ENCODE measurements at places on chromosomes 5 and 9. TPM values are rescaled to one million over a fixed set of nuclear protein-coding genes. Genes with fewer than 3 reads are reported as not detected.

DNA sequence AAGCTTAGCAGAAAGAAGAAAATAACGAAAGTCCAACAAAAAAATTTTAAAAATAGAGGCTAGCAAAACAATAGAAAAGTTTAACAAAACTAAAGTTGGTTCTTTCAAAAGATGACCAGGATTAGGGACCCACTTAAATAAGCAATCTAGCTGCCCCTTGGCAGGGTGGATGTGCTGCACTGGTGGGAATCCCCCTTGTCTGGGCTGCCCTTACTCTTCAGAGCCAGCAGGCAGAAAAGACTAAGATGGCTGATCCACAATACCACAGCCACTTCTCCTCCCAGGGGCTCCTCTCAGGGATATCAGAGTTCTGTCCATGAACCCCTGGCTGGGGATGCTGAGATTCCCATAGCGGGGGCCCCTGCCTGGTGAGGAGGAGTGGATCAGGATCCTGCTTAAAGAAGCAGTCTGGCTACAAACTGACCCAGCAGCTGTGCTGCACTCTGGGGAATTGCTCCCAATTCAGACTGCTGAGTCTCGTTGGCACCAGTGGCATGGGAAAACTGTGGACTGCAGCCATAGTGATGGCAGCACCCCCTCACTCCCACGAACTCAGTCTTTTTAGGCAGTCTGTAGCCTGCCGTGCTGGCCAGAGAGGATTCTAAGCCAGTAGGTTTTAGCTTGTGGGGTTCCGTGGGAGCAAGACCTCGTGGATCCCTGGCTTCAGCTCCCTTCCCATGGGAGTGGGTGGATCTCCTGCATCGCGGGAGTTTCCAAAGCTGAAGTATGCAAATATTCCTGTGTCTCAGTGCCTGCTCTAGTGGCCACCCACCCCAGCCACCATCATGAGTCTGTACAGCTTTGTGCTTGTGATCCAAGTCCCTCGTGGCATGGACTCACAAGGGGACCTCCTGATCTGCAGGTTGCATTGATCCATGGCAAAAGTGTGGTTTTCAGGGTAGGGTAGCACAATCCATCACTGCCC lies 2.9 kb upstream of the INSL6 start:
- peak; percentile 30 for DNase-seq
- no peak overlapping the region for H3K27ac ChIP-seq
- no peak overlapping the region for H3K4me3 ChIP-seq
- H3K4me1 ChIP-seq = no peaks in the 10 kb centered on the region
- peaks cover 16% of the 10 kb centered on the region for H3K27me3 ChIP-seq
- no peaks in the 10 kb centered on the region for H3K36me3 ChIP-seq

DNA sequence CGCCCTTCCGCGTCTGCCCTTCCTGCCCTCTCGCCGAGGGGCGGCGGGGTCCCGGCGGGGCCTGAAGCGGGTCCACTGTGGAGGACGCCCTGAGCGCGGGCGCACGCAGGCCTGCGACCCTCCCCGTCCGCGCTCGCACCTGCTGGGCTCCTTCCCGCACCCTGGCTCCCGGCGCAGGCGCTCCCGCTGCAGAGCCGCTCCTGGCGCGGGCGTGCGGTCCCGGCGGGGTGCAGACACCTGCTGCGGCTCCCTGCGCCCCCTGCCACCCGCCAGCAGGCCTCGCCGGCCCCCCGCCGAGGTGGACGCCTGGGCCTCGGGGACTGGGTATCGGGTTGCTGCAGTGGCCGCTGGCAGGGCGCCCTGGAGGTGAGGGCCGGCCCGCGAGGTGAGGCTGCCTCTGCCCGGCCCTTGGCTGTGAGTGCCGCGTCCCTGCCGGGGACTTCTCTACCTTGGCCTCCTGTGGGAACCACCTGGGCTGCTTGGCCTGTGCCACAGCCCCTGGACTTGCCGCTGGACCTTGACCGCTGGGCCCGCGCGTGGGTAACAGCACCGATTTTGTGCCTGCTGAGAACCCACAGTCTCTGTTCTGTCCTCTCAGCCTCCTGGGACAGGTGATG lies 627 bp downstream of the ARRDC1 start:
- H3K4me1 ChIP-seq = peaks cover 9% of the 10 kb centered on the region
- no peak overlapping the region for H3K27ac ChIP-seq
- H3K27me3 ChIP-seq = peaks cover 10% of the 10 kb centered on the region
- DNase-seq = peak; percentile 86

GRCh38 chr9:98290411-98290810 lies 35.0 kb upstream of the TBC1D2 start:
- H3K36me3 ChIP-seq = no peaks in the 10 kb centered on the region
- no peak overlapping the region for H3K27ac ChIP-seq
- H3K4me1 ChIP-seq = no peaks in the 10 kb centered on the region
- no peak overlapping the region for H3K4me3 ChIP-seq

- DNase-seq = no peak
- no peaks in the 10 kb centered on the region for H3K27me3 ChIP-seq
- H3K27ac ChIP-seq = no peak overlapping the region
- H3K36me3 ChIP-seq = no peaks in the 10 kb centered on the region
- peaks cover 29% of the 10 kb centered on the region for H3K4me1 ChIP-seq
Observed at GRCh38 chr5:52710972-52711596, 76.6 kb upstream of the ITGA1 start.

- H3K36me3 ChIP-seq = no peaks in the 10 kb centered on the region
- peak; percentile 47 for DNase-seq
- no peak overlapping the region for H3K4me3 ChIP-seq
- H3K4me1 ChIP-seq = no peaks in the 10 kb centered on the region
Observed at GRCh38 chr9:124441291-124441690, 9.0 kb upstream of the ADGRD2 start.

DNA sequence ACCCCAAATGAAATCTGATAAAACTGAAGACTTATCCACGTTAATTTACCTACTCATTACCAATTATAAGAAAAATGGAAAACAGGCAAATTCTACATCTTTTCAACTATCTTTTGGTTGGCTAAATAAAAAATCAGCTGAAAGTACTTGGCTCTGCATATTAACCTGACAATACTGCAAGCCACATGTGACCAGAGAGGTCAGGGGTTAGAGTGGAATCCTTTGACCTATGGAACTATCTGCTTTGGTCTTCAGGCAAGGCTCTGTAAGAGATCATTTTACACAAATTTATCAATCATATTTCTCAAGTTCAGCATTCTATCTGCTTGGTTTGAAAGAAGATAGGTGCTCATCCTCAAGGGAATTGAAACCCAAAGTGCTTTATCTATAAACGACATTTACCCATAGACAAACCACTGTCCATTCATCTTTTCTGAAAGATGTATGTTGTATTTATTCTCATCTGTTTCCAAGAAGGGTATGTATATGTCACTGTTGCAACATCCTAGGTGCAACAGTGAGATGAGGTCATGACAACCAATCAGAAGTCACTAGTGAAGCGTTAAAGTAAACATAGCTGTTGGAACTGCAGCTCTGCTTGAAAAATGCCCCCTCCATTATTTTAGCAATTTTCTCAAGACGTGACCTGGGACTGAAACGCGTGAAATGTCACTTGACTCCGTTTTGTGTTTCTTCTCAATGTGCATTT lies 144.9 kb upstream of the POU5F2 start:
- H3K36me3 ChIP-seq = no peaks in the 10 kb centered on the region
- H3K4me3 ChIP-seq = no peak overlapping the region
- H3K27me3 ChIP-seq = no peaks in the 10 kb centered on the region
- no peak overlapping the region for H3K27ac ChIP-seq
- no peak for DNase-seq

DNA sequence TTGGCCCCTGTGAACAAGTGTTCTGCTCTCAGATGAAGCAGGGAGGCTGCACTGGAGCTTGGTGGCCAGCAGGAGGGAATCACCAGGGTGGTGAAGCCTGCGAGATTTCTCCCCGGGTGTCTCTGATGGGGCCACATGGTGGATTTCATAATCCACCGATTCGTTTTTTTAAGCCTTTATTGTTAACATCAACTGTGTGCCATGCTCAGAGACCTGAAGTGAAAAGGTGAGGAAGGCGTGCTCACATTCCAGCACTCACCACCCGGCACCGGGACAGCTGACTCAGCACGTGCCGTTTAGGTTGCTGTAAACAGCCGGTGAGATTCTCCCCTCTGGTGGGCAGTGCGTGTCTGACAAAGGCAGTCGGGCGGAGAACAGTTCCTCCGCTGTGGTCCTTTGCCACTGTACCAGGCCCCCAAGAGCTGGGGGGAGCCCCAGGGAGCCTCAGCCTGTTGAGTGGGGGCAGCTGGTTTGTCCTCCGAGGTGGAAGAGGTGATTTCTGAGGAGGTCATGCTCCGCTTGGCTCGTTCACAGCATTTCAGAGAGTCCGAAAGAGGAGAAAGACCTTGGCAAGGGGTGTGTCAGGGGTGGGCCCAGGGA lies 12.7 kb upstream of the AHRR start:
- H3K4me3 ChIP-seq = no peak overlapping the region
- H3K27me3 ChIP-seq = no peaks in the 10 kb centered on the region

DNA sequence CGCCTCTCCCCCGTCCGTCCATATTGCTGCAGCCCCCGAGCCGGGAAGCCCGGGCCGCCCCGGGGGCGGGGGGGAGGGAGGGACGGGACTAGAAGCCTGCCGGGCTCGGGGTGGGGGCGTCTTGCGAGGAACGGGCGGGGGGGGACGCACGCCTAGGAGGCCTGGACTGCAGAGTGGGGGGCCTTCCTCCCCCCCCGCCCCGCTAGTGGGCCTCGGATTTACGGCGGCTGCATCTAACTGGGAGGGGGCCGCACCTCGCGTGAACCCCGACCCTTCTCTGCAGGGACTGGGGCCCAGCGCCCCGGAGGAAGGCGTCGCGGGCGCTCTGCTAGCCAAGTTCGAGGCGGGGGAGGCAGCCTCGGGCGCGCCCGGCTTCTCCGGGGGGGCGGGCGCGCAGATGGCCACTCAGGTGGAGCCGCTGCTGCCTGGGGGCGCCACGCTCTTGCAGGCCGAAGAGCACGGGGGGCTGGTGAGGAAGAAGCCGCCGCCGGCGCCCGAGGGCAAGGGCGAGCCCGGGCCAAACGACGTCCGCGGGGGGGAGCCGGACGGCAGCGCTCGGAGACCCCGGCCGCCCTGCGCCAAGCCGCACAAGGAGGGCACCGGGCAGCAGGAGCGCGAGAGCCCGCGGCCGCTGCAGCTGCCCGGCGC lies at the start of gene LARP1:
Gene LARP1, plus strand, starts transcription at position 17 of the 648 bp plus-strand sequence. Its CDS starts 381 bp downstream, at position 398.
- no peaks in the 10 kb centered on the region for H3K36me3 ChIP-seq
- no peaks in the 10 kb centered on the region for H3K27me3 ChIP-seq
- peaks cover 44% of the 10 kb centered on the region for H3K4me1 ChIP-seq
- H3K27ac ChIP-seq = peak within 1 kb of the TSS; percentile 93
- DNase-seq = peak; percentile 87

DNA sequence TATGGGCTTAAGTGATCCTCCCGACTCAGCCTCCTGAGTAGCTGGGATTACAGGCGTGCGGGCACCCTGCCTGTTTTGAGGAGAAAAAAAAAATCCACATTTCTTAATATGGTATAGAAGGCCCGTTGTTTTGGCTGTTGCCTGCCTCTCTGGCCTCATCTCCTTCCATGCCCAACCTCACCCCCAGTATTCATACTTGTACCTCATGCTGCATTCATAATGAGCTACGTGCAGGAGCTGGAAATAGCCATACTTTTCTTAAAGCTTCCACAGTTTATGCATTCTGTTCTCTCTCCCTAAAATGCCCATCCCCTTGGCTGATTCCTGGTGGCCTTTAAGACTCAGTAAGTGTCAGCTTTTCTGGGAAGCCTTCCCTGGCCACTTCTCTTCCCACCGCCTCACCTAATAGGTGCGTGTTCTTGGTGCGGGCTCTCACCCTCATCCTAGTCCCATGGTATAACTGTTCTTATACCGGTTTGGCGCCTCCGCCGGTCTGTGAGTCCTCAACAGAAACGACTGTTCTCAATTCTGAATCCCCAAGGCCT lies 2.1 kb upstream of the TPM2 start:
- H3K4me3 ChIP-seq = peak overlapping the region; percentile 93
- DNase-seq = peak; percentile 60
- H3K27ac ChIP-seq = peak overlapping the region; percentile 87
- H3K4me1 ChIP-seq = peaks cover 36% of the 10 kb centered on the region
- H3K36me3 ChIP-seq = peaks cover 31% of the 10 kb centered on the region
- H3K27me3 ChIP-seq = no peaks in the 10 kb centered on the region

DNA sequence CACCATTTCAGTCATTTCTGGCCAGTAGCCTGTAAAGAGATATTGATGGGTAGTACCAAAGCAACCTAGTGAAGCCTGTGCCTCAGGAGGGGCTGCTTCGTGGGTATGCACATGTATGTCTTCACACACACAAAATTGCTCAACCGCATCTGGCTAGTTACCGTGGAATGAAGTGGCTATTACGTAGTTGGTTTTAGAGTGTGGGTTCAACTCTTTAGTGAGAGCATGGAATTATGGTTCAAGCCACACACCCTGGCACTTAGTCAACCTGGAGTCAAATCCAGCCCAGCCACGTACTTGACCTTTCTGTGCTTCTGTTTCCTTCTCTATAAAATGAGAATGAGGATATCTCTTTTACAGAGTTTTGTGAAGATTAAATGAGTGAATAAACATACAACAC lies 174.9 kb downstream of the TTC39B start:
- H3K27ac ChIP-seq = no peak overlapping the region
- DNase-seq = no peak
- no peaks in the 10 kb centered on the region for H3K27me3 ChIP-seq

- no peaks in the 10 kb centered on the region for H3K27me3 ChIP-seq
- H3K4me3 ChIP-seq = no peak overlapping the region
- no peak for DNase-seq
- H3K36me3 ChIP-seq = no peaks in the 10 kb centered on the region
- no peak overlapping the region for H3K27ac ChIP-seq
Observed at GRCh38 chr5:36908544-36909260, 32.1 kb downstream of the NIPBL start.

DNA sequence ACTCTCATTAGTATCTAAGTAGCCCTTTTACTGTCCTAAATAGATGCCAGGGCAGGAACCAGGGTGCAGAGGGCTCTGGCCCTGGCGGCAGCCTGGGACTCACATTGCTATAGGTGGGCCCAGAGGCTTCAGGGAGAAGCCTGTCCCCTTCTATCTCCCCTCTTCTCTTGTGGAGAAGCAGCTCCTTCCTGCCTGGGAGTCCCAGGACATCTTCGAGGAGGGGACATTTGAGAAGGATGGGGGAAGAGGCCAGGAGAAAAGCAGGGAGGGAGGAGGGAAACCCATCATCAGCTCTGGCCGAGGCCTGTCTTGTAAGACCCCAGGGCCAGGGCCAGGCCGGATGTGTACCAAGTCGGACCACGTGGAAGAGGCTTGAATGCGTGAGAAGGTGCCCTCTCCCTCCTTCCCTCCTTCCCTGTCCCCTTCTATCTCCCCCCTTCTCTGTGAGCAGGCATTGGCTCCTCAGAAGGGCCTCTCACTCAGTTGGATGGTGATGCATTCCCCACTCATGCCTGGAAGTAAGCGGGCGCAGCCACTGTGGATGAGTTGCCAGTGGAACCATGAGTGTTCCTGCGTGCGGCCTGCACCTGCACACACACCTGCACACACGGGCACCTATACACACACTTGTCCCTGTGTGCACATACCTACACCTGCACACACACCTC lies 20.7 kb upstream of the LPCAT1 start:
- H3K4me1 ChIP-seq = peaks cover 7% of the 10 kb centered on the region
- peak; percentile 56 for DNase-seq
- peaks cover 21% of the 10 kb centered on the region for H3K27me3 ChIP-seq
- H3K4me3 ChIP-seq = no peak overlapping the region
- no peaks in the 10 kb centered on the region for H3K36me3 ChIP-seq
- H3K27ac ChIP-seq = no peak overlapping the region

Gene MAMDC4
- total RNA-seq = 0.88 TPM

Gene ROPN1L
- total RNA-seq = 0.59 TPM

Gene CCDC152
- 0.36 TPM for total RNA-seq

Gene SUSD3
- 0.36 TPM for total RNA-seq

Gene ANKRD18B
- total RNA-seq = 0.59 TPM

Gene SLC6A19
- not detected for total RNA-seq

Gene PRSS3
- 3.5 TPM for total RNA-seq

Gene C6
- total RNA-seq = not detected
